ENCODE measurements at places on chromosomes 12 and 14. TPM values are rescaled to one million over a fixed set of nuclear protein-coding genes. Genes with fewer than 3 reads are reported as not detected.

- H3K4me1 ChIP-seq: no peaks in the 10 kb centered on the region
- DNase-seq: no peak
- no peak overlapping the region for H3K27ac ChIP-seq
- H3K36me3 ChIP-seq: peaks cover 95% of the 10 kb centered on the region
- H3K4me3 ChIP-seq: no peak overlapping the region
- H3K27me3 ChIP-seq: no peaks in the 10 kb centered on the region
These were observed 20.5 kb downstream of the BRAP start for GRCh38 chr12:111664961-111665865.

GRCh38 chr14:69044296-69044695 is 65.2 kb upstream of the ACTN1 start:
- H3K4me3 ChIP-seq: no peak overlapping the region
- peaks cover 71% of the 10 kb centered on the region for H3K4me1 ChIP-seq
- H3K36me3 ChIP-seq: no peaks in the 10 kb centered on the region
- H3K27ac ChIP-seq: peak overlapping the region; percentile 83
- no peak for DNase-seq

GRCh38 chr14:104155513-104155912 is 17.1 kb downstream of the KIF26A start:
- H3K4me3 ChIP-seq: no peak overlapping the region
- no peaks in the 10 kb centered on the region for H3K27me3 ChIP-seq
- H3K4me1 ChIP-seq: no peaks in the 10 kb centered on the region
- no peak for DNase-seq
- no peaks in the 10 kb centered on the region for H3K36me3 ChIP-seq
- H3K27ac ChIP-seq: no peak overlapping the region

DNA sequence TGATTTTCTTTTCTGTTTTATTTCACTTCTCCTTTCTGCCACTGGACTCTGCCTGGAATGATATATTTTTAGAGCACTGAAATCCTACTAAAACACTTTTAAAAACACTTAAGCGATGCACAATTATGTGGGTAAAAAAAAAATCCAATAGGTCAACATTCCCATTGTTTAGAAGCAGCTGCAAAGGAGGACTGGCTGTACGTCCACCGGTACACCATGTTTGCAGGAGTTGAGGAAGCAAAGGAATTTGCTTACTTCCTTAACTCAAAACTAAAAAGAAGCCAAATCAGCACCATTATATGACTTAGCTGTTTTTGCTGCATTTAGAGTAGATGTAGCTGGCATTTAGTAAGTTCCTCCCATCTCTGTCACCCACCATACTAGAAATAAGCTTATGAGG is 186.8 kb upstream of the TMTC1 start:
- DNase-seq: no peak
- H3K27ac ChIP-seq: no peak overlapping the region
- no peaks in the 10 kb centered on the region for H3K27me3 ChIP-seq
- H3K4me3 ChIP-seq: no peak overlapping the region
- H3K4me1 ChIP-seq: no peaks in the 10 kb centered on the region

DNA sequence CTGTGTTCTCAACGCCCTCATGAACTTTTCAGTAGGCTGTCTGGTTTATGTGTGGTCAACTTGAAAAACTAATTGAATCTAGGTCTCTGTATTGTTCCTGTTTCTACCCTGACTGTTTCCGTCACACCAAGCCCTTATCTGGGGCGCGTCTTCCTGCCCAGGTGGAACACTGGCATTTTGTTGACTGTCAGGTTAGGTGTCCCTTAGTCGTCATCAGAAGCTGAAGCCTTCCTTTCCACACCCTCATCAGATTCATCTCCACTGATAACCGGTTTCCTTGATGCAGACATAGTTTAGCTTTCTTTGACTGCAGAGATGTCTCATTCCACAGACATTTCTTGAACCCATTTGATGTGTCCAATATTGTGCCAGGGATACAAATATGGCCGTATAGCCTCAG is 96.5 kb downstream of the DUSP16 start:
- no peaks in the 10 kb centered on the region for H3K4me1 ChIP-seq
- H3K27me3 ChIP-seq: no peaks in the 10 kb centered on the region
- H3K4me3 ChIP-seq: no peak overlapping the region
- DNase-seq: no peak

DNA sequence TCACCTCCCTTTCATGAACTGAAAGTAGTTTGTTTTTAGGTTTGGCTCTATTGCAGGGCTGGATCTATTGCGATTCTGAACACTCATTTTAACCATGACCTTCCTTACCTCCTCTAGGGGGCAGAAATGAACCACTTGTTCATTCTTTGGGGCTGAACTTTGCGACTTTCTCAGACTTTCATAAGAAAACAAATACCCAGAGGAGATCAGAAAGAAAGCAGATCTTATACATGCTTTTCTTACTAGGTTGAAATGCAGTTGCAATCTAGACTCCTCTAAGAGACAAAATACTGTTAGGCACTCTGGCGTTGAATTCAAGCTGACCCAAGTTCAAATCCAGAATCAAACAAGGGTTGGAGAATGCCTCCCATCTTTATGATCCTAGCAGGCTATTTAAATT is 32.6 kb upstream of the PLEKHG3 start:
- H3K27ac ChIP-seq: no peak overlapping the region
- peaks cover 5% of the 10 kb centered on the region for H3K4me1 ChIP-seq
- no peaks in the 10 kb centered on the region for H3K27me3 ChIP-seq
- DNase-seq: no peak

GRCh38 chr12:95548539-95549391 is 2.5 kb downstream of the USP44 start:
- peaks cover 10% of the 10 kb centered on the region for H3K4me1 ChIP-seq
- no peak for DNase-seq
- no peaks in the 10 kb centered on the region for H3K36me3 ChIP-seq
- peak overlapping the region; percentile 87 for H3K27ac ChIP-seq
- peak overlapping the region; percentile 77 for H3K4me3 ChIP-seq

DNA sequence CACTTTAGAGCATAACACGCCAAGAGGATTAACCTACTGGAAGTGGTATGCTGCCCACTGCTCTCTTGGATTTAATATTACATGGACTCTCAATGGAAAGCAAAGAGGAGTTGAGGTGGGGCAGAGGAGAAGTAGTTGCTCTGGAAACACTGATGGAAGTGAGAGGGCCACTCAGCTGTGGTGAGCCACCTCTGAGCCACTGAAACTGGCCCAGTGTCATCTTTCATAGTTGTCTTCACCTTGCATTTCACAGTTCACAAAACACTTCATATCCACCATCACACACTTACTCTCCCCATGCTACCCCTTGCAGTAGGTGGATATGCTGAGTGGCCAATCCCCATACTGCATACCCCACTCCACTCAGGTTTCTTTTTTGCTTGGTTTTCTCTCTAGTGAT is 12.2 kb upstream of the PCED1B start:
- DNase-seq: no peak
- H3K4me1 ChIP-seq: peaks cover 12% of the 10 kb centered on the region
- no peaks in the 10 kb centered on the region for H3K27me3 ChIP-seq
- no peak overlapping the region for H3K27ac ChIP-seq
- H3K36me3 ChIP-seq: no peaks in the 10 kb centered on the region

DNA sequence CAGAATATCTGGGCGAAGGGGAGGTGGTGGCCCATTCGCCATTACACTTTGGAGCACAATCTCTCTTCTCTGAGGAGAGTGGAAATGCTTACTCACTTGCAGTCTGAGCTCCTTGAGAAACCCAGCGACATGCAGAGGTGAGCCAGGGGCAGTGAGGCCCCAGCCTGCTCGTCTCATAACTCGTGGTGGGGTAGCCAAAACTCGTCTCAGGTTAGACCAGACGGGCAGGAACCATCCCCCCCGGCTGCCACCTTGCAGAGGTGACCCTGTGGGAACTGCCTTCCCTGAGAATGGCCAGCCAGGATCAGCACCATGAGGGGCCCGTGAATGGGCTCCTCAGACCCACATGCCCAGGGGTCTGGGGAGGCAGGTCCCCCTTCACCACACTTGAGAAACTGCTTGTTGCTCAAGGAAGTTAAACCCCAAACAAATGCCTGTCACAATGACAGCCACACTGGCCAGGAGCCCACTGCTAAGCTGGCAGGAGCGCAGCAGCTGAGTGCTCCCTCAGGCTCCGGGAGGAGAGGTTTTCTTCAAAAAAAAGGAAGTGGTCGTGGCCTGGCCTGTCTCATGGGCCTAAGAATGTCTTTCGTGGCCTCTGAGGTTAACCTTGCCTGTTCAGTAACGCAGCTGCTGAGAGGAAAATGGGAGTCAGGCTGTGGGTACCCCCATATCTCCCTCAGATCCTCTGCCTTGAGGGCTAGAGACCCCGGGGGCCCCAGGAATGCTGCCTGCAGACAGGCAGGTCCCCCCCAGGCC is 9.2 kb upstream of the ALDH2 start:
- peaks cover 16% of the 10 kb centered on the region for H3K4me1 ChIP-seq
- no peak for DNase-seq
- no peak overlapping the region for H3K4me3 ChIP-seq
- H3K36me3 ChIP-seq: peaks cover 6% of the 10 kb centered on the region
- H3K27ac ChIP-seq: peak overlapping the region; percentile 18
- H3K27me3 ChIP-seq: no peaks in the 10 kb centered on the region

EEF1AKMT3 gene
- total RNA-seq: 11.2 TPM

GRCh38 chr14:30283822-30284446 is 275.0 kb upstream of the G2E3 start:
- H3K27me3 ChIP-seq: no peaks in the 10 kb centered on the region
- H3K4me3 ChIP-seq: no peak overlapping the region
- no peaks in the 10 kb centered on the region for H3K4me1 ChIP-seq

DNA sequence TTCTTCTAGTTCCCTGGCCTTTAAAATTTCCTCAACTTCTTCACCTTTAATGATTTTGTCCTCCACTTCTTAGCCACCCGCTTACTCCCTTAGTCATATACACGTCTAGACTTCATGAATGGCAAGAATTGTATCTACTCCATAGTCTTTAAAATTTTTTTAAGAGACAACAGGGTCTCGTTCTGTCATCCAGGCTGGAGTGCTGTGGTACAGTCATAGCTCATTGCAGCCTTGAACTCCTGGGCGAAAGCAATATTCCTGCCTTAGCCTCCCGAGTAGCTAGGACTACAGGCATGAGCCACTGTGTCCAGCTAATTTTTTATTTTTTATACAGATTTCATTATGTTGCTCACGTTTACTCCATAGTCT is 47.9 kb downstream of the BBS10 start:
- no peak overlapping the region for H3K4me3 ChIP-seq
- no peaks in the 10 kb centered on the region for H3K36me3 ChIP-seq
- no peak for DNase-seq
- no peaks in the 10 kb centered on the region for H3K27me3 ChIP-seq
- H3K4me1 ChIP-seq: no peaks in the 10 kb centered on the region

GRCh38 chr12:24360907-24361306 is 411.4 kb upstream of the SOX5 start:
- H3K4me1 ChIP-seq: no peaks in the 10 kb centered on the region
- H3K27me3 ChIP-seq: no peaks in the 10 kb centered on the region
- no peaks in the 10 kb centered on the region for H3K36me3 ChIP-seq
- no peak for DNase-seq
- H3K27ac ChIP-seq: no peak overlapping the region

IFNG-AS1 gene
- not detected for total RNA-seq

DNA sequence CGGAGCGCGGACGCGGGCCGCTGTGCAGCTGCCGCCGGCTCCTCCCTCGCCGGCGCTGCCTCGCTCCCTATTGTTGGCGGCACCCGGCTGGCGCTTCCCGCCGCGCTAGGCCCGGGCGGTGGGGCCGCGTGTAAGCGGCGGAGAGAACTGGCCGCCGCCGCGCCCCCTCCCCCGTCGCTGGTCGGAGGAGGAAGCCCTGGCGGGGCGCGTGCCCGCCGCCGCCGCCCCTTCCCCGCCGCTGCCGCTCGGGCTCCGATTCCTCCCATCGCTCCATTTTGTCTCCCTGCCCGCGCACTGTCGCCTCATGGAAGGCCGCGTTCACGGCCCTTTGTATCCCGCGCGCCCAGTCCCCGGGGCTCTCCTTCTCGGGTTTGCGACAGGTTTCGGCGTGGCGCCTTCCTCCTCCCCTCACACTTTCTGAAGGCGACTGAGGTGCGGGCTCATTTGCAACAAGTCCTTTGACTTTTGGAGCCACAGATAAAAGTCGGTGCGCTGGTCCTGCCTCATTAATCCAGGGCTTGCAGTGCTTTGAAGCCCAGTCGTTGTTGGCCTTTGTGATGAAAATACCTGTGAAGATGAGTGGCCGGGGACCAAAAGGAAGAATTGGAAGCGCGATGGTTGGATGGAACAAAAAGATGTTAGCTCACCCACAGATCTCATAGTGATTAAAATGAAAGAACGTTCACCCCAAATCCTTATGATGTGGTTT is 707 bp downstream of the CPSF6 start:
- no peaks in the 10 kb centered on the region for H3K36me3 ChIP-seq
- DNase-seq: no peak
- H3K4me3 ChIP-seq: peak overlapping the region; percentile 85

NOVA1 gene
- total RNA-seq: 13.2 TPM

GRCh38 chr14:58923751-58924405 is 264.6 kb upstream of the DAAM1 start:
- H3K4me3 ChIP-seq: no peak overlapping the region
- no peaks in the 10 kb centered on the region for H3K4me1 ChIP-seq
- no peaks in the 10 kb centered on the region for H3K27me3 ChIP-seq
- no peak for DNase-seq

- H3K4me3 ChIP-seq: peak within 1 kb of the TSS; percentile 47
- no peak for DNase-seq
- H3K36me3 ChIP-seq: no peaks in the 10 kb centered on the region
These were observed at the start of gene SLC35F4 for GRCh38 chr14:57865403-57866198. TSS of gene SLC35F4 (minus strand) at chr14:57866092.

TMBIM4 gene
- total RNA-seq: 107 TPM

GRCh38 chr12:19683178-19683927 is 244.1 kb downstream of the AEBP2 start:
- DNase-seq: no peak
- H3K27ac ChIP-seq: no peak overlapping the region
- H3K27me3 ChIP-seq: no peaks in the 10 kb centered on the region
- no peaks in the 10 kb centered on the region for H3K4me1 ChIP-seq

GRCh38 chr12:54059668-54060067 is 6.0 kb downstream of the HOXC4 start:
- H3K27me3 ChIP-seq: peaks cover 18% of the 10 kb centered on the region
- H3K36me3 ChIP-seq: no peaks in the 10 kb centered on the region
- peaks cover 16% of the 10 kb centered on the region for H3K4me1 ChIP-seq
- no peak for DNase-seq

- peak; percentile 98 for DNase-seq
- peaks cover 13% of the 10 kb centered on the region for H3K36me3 ChIP-seq
- H3K4me3 ChIP-seq: peak within 1 kb of the TSS; percentile 93
- peaks cover 29% of the 10 kb centered on the region for H3K4me1 ChIP-seq
These were observed at the start of gene PCK2 for GRCh38 chr14:24093901-24094840. TSS of gene PCK2 (plus strand) at chr14:24094311. CDS start at chr14:24094406, 95 bp downstream.

KIF5A gene
- total RNA-seq: 2.8 TPM

KRT74 gene
- not detected for total RNA-seq

DNA sequence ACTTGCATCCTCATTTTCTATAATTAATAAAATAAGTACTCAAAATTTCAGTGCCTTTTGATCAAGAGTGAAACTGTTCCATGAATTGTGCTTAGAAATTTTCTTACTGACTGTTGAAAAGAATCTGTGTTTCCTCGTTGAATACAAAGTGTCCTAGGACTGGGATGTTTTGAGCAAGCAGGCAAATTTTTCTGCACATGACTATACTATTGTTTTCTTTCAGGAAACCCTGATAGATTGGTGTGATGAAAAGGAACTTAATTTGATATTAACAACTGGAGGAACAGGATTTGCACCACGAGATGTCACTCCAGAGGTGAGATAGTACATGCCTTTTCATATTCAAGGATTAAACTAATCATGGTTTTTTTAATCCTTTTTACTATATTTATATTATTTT is 316.3 kb downstream of the GPHN start:
- no peaks in the 10 kb centered on the region for H3K27me3 ChIP-seq
- DNase-seq: no peak
- no peaks in the 10 kb centered on the region for H3K4me1 ChIP-seq
- no peak overlapping the region for H3K4me3 ChIP-seq
- H3K27ac ChIP-seq: no peak overlapping the region

ARMH4 gene
- 5.4 TPM for total RNA-seq

PELI2 gene
- total RNA-seq: 10.6 TPM

Measured in esophagus muscularis mucosa (tissue), 4 donors.